ENCODE measurements at places on chromosomes 6 and 20. TPM values are rescaled to one million over a fixed set of nuclear protein-coding genes. Genes with fewer than 3 reads are reported as not detected.

The MAN1A1 gene
- polyA plus RNA-seq: 28.0 TPM

The HLA-DQB2 gene
- polyA plus RNA-seq: not detected

The MLN gene
- polyA plus RNA-seq: not detected

The CGAS gene
- polyA plus RNA-seq: not detected

The SOBP gene
- polyA plus RNA-seq: 0.21 TPM

The BHLHE23 gene
- polyA plus RNA-seq: not detected

The VAPB gene
- 16.9 TPM for polyA plus RNA-seq

The MCHR2 gene
- polyA plus RNA-seq: not detected

The NFATC2 gene
- 0.13 TPM for polyA plus RNA-seq

The EYS gene
- polyA plus RNA-seq: 0.05 TPM

Data from SK-N-SH (cell line).